ENCODE measurements at places on chromosomes 4 and X.

DNA sequence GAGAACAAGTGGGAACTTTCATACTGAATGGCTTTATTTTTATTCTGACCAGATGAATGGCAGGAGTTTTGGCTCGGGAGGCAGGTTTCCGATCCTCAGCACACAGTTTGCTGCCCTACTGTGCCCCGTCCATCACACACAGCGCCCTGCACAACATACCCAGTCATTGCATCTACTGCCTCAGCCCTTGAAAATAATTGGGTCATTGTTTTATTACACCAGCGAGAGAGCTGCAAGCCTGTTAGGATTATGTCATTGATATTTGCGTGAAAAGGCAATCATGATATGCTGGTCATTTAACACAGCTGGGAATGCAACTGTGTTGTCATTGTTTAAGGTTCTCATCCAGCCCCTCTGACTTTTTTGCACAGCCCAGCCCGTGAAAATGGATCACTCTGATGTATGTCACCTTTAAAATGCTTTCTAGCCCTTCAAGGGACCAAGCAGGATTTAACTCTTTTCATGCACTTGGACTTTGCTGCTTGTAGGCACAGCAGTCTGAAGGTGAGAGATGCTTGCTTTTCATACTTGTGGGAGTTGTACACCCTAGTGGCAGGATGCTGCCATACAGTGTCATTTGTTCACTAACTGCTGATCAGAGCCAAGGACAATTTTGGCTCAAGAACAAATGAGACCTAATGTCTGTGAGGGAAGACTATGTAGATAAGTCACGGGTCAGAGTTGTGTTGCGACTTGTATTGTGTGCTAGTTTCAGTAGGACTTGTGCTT lies 62.3 kb downstream of the RTL9 start:
- no peak for DNase-seq

GRCh38 chr4:105060628-105061027 lies 86.0 kb upstream of the TET2 start:
- DNase-seq: no peak

DNA sequence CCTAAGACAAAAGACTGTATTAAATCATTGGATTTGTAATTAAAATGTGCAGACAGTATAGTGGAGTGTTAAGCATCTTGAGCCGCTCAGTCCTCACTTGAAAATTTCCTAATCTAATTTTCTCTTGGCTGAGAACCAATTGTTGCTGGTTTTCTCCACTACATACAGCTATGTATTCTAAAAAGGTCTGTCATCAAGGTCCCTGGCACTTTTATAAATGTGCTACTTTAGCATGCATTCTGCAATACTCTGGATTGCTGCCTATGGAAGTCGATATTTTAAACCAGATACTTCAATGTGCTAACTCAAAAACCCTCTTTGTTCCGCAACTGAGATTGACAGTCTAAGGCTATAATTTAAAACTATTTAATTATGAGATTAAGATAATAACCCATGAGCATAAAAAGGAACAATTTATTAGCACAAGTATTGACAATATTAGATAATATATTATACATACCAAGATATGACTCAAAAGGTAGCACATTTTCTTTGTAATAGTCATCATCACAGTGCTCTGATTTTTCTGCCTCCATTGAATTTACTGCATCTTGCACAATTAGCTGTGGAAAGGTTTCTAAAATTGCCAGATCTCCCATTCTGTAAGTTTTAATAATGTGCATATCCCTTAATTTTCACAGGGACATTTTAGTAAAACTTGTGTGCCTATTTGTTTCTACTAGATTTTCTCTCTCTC lies 815.1 kb downstream of the ADGRL3 start:
- DNase-seq: no peak

GRCh38 chr4:148922497-148922896 lies 480.3 kb upstream of the NR3C2 start:
- DNase-seq: no peak

- no peak for DNase-seq
Observed at GRCh38 chr4:114163051-114163450, 183.6 kb upstream of the ARSJ start.

DNA sequence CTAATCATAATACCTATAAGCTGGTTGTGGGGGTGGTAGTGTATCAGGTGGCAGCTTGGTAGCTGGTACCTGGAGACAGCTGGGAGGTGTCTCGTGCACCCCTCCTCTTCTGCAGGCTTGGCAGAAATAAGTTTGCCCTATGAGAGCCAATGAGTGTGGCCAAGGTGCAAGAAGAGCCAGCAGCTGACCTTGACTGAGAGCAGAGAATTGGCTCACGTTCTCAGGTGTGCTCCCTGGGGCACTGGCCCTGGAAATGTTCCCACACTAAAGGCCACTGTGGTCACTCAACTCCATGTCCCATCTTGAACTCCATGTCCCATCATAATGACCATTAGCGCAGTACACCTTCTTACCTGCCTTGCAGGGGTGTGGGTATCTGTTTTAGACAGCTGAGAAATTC lies 13.4 kb downstream of the TRMT44 start:
- no peak for DNase-seq

GRCh38 chrX:106649523-106650428 lies 38.0 kb downstream of the RADX start:
- no peak for DNase-seq

- DNase-seq: no peak
Observed at GRCh38 chrX:53483838-53484405, 49.8 kb upstream of the HSD17B10 start.

GRCh38 chr4:138562544-138562991 lies 320.4 kb upstream of the SLC7A11 start:
- DNase-seq: no peak

DNA sequence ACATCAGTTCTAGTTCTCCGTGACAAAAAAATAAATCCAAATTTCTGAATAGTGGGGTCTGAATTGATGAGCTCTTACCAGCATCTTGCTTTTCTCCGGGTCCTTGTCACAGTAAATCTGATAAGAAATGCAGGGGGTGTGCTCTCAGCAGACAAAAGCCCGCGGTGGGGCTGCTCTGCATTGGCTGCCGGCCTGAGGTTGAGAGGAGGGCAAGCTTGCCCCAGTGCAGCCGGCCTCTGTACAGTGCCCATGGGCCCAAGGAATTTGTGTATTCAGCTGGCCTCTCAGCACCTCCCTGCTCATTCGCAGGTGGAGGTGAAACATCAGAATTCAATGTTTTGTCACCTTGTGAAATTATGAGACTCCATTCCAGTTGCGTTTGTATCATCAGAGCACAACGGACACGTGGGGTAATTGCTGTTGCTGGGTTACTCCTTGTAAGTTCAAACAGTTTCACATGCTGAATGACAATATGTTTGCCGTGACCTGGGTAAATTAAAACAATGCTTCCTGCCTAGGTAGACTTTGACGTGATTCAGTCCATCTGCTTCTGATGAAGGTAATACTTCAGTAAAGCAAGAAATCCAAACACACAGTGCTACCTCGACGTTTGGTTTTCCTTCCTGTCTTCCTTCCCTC lies 596.4 kb downstream of the MID1IP1 start:
- DNase-seq: no peak

- DNase-seq: no peak
Observed at GRCh38 chrX:118847676-118848075, 24.1 kb downstream of the ZCCHC12 start.

- DNase-seq: no peak
Observed at GRCh38 chr4:155392481-155393184, 15.9 kb upstream of the MAP9 start.
